ENCODE measurements at places on chromosomes 16 and 17.

DNA sequence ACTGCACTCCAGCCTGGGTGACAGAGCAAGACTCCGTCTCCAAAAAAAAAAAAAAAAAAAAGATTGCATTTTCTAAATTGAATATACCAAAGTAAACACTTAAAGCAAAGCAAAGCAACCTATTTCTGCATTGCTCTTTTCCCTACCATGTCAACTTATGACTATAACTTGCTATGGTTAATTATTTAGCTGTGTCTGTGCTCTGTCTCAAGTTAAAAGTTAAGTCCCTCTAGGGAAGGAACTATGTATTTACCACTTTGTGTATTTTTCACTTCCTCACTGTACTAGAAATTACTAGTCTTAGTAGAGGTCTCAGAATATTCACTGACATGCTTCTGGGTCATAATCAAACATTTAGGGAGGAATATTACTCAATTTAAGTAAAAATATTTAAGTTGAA, 711.7 kb upstream of the SOX9 start:
- no peak for DNase-seq

DNA sequence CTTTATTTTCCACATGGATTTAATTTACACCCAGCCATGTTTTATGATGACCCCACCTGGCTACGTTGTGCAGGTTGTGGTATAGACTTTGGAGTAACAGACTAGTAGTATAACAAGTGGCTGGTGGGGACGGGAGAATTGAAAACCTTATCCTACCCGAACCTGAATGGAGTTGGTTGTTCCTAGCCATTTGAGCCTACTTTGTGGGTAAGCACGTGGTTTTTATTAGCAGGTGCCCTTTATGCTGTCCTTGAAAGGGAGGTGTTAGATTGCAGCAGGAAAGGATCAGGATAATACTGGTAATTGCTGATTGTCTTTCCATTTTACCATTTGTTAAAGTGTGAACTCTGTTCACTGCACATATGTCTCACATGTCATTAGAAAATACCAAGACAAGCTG, 31.9 kb upstream of the PHAF1 start:
- no peak for DNase-seq

- DNase-seq = no peak
Measured at GRCh38 chr17:82399041-82399441, 19.1 kb upstream of the HEXD start.

DNA sequence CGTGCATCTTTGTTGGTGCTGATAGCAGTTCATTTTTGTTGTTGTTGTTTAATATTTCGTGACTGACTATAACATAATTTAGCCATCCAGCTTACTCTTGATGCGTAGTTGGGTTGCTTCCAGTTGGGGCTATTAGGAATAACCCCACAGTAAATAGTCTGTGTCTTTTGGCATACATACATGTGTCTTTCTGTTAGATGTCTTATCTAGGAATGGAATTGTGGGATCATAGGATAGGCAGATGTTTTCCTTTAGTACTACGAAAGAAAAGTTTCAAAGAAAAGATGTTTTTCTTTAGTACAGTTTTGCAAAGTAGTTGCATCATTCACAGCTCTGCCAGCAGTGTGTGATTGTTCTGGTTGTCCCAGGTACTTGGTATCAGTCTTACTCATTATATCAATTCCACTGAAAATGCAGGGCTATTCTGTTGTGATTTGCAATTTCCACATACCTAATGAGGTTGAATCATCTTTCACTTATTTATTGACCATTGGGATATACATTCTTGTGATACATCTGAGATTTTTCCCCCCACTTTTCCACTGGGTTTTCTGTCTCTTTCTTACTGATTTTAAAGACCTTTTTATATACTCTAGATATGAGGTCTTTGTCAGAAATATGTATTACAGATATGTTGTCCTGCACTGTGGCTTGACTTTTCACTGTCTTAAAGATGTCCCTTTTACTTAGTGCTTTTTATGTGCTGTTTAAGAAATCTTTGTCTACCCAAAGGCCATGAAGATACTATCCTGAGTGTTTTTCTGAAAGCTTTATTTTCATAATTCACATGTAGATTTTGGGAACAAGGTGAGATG, 173.3 kb downstream of the MRTFB start:
- DNase-seq = no peak

DNA sequence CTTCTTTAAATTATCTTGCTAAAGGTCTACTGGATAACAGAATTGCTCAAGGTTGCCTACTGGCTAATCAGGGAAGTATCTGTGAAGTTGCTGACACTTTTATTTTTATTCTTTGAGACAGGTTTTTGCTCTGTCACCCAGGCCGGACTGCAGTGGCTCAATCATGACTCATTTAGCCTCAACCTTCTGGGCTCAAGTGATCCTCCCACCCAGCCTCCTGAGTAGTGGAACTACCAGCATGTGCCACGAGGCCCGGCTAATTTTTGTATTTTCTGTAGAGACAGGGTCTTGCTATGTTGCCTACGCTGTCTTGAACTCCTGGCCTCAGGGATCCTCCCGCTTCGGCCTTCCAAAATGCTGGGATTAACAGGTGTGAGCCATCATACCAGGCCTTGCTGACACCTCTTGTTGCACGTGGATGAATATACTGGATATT, 43.1 kb downstream of the GLG1 start:
- DNase-seq = no peak

DNA sequence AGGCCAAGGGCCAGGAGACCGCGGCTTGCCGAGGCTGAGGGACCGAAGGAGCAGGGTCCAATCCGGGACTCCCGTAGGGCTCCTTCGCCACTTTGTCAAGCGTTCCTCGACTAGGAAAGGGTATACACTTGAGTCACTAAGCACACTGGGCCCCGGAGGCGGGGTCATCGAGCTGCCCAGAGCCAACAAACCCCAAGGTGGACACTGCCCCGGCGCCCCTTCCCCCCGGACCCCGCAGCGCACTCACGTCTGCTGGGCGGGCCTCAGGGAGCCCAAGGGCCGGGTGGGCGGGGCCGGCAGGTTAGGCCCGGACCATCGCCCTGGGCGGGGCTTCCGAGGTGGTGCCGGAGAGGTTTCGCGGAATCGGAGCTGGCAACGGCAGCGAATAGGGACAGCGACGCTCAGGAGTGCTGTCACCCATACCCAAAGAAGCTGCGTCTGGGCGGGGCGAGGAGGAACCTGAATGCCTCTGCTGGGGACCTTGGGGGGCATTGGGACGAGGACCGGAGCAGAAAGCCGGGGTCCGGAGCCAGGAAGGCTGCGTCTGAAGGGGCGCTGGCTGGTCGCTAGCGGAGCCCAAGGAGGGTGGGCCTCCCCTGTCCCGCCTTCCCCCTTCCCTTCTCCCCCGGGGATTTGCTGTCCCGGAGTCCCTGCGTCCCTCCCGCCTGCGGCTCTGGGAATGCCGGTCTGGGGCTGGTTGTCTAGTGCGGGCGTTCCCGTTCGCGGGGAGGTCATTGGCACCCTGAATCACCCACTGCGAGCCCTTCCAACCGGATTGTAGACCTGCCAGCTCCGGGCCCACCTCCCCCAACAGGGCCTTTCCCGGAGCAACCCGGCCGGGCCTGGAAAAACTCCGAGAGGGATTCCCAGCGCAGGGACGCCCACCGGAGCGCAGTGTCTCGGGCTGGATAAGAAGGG, 118.2 kb upstream of the SMURF2 start:
- DNase-seq = peak; percentile 91

- DNase-seq = peak; percentile 59
Measured at GRCh38 chr16:87948119-87948545, 3.1 kb upstream of the BANP start.

GRCh38 chr17:72455562-72455961, 334.7 kb downstream of the SOX9 start:
- DNase-seq = no peak

DNA sequence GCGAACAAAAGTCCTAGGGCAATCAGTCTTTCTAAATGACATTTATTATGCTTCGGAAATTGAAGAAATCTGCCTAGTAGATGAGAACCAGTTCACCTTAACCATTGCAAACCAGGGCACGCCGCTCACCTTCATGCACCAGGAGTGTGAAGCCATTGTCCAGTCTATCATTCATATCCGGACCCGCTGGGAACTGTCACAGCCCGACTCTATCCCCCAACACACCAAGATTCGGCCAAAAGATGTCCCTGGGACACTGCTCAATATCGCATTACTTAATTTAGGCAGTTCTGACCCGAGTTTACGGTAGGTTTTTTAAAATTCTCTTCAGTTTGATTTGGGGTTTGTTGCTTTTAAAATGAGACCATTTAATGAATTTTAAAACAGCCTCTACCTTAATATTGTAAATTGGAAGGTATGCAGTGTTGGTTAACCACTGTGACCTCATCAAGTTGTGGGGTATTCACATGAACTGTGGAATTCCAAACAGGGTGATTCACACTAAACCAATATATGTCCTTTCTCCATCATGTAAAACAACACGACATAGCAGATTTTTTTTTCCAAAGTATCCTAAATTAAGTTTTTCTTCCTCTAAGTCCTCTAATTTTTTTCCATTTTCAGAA, 6.2 kb upstream of the EVI2A start:
- DNase-seq = no peak

GRCh38 chr16:49277766-49278566, 3.7 kb downstream of the CBLN1 start:
- no peak for DNase-seq

- DNase-seq = no peak
Measured at GRCh38 chr16:85908889-85909589, 10.1 kb downstream of the IRF8 start.

GRCh38 chr17:19260958-19261357, 23.8 kb downstream of the EPN2 start:
- no peak for DNase-seq

- DNase-seq = no peak
Measured at GRCh38 chr17:10041287-10041612, 136.2 kb upstream of the RCVRN start.

DNA sequence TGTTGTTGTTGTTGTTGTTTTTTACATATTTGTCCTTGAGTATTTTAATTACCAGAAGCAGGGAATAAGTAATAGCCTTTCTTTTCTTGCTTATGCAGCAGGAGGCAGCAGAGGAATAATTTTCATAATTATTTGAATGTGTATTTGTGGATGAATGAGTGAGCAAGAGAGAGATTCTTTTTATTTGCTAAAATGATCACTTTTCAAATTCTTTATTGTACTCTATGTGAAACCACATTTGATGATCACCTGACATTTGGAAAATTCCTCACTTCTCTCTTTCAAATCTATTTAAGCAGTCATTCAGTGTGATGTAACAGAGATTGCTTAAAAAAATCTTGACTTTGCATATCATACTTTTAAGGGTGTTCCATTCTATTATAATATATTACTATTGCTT, 223.6 kb downstream of the BCAS3 start:
- DNase-seq = no peak

DNA sequence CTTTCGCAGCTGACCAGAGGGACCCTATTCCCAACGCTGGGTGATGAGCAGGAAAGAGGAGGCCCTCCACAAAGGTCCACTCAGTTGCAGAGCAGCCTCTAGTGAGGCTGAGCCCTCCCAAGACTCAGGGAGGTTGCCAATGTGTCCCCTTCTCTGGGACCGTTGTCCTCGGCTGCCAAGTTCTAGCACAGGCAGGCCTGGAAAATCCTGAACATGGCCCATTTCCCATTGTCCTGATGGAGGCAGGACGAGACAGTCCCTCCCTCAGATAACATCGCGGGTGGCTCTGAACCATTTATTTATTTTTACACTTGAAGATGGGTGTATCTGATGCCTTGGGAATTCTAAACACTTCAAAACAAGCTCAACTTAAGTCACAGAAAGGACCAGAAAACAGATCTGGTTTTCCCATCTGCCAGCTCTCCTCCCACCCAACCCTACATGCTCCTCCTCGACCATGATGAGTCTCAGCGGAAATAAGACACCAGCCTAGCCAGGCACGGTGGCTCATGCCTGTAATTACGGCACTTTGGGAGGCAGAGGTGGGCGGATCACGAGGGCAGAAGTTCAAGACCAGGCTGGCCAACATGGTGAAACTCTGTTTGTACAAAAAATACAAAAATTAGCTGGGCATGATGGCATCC, 12.8 kb downstream of the CDIP1 start:
- DNase-seq = no peak

DNA sequence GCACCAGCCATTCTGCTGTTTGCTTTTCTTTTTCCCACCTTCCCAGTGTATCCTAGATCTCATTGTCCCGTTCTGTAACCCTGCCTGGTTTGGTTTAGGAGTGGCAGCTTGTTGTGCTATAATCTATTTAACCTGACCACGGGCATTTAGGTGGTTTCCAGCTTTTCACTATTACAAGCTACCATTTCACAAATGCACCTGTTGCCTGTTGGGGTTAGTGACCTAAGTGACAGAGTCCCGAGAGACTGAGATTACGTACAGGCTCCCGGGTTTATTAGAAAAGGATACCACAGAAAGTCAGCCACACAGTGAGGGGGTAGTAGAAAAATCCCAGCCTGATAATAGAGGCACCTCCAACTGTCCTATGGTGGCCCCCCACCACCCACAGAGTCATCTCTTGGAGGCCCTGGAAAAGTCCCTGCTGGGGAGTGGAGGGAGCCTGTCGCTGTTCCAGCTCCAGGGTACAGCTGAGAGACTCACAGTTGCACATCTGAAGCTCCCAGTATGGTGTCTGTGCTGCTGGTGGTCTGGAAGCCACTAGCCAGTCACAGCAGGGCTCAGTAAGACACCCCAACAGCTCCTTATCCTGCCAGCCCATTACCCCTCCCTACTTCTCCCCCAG, 21.2 kb downstream of the CLEC16A start:
- no peak for DNase-seq

DNA sequence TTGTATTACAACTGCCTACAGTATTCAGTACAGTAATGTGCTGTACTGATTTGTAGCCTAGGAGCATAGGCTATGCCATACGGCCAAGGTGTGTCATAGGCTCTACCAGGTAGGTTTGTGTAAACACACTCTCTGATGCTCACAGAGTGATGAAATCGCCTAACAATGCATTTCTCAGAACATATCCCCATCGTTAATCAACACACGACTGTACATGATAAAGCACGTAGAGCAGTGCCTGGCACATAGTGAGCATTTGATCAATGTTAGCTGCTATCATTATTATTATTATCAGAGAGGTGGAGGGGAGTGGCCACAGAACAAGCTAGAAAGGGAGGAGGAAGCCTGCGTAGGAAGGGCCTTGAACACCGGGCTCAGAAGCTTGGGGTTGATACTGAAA, 81.1 kb upstream of the LHX1 start:
- DNase-seq = no peak

GRCh38 chr16:56252835-56253234, 61.5 kb downstream of the GNAO1 start:
- DNase-seq = no peak

- no peak for DNase-seq
Measured at GRCh38 chr16:19165101-19165500, 2.9 kb upstream of the SYT17 start.

GRCh38 chr17:32609884-32610650, 123.3 kb downstream of the CDK5R1 start:
- no peak for DNase-seq

GRCh38 chr17:42055496-42055895, 5.1 kb upstream of the C17orf113 start:
- no peak for DNase-seq

- no peak for DNase-seq
Measured at GRCh38 chr16:72302332-72302731, 130.4 kb upstream of the PMFBP1 start.

- peak; percentile 84 for DNase-seq
Measured at GRCh38 chr17:79836972-79837887, 2.0 kb downstream of the CBX4 start.

GRCh38 chr16:66308096-66308495, 58.4 kb upstream of the CDH5 start:
- DNase-seq = no peak
